ENCODE measurements at places on chromosomes 4 and X.

DNA sequence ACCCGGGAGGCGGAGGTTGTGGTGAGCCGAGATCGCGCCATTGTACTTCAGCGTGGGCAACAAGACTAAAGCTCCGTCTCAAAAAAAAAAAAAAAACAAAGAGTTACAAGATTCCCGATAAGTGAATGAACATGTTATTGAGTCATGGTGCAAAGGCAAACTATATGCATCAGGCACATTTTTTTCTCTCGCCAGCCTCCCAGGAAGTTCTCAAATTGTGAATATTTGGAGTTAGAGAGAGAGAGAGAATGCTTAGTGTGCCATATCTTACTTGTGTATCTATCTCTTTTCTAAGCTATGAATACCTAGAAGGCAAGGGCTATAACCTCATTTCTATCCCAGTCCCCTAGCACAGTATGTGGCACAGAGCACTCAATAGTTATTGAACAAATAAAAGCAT lies 400.8 kb downstream of the RPA4 start:
- no peak for DNase-seq

- DNase-seq, result no peak
Observed at GRCh38 chrX:147917700-147918695, 6.3 kb downstream of the FMR1 start.

- DNase-seq, result no peak
Observed at GRCh38 chr4:4838051-4838935, 21.2 kb upstream of the MSX1 start.

- DNase-seq, result peak; percentile 7
Observed at GRCh38 chrX:71514367-71515037, 18.4 kb upstream of the OGT start.

DNA sequence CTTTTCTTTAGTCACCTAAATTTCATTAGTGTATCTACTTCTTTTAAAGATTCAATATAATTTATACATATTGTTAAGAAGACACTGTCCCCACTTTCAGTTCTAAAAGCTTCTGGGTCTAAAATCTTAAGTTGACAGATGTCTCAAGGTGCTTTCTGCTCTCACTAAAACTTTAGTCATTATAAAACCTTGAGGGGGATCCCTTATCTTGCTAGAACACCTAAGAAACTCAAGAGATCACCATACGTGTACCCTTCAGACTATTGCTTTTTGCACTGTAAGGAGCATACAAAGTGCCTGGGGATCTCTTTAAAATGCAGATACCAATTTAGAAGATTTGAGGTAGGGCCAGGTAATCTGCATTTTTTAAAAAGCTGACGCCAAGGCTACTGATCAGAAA lies 30.1 kb downstream of the CYBB start:
- no peak for DNase-seq

DNA sequence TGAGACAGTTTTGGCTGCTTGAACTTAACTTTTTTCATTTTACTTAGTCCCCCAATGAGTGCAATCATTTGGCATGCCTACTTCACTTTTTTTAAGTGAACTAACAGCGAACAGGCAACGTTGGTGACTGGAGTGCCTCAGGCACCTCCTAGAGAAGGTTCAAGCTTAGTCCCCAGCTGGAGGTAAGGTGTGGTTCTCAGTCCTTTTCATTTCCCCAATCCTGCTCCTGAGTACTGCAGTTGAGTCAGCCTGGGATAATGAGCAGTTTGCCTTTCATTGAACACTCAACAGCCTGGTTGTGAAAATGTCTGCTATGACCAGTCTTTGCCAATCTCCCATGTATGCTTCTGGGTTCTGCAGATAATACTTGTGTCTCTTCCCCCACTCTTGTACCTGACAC lies 109.5 kb downstream of the CDKL5 start:
- DNase-seq, result no peak

- no peak for DNase-seq
Observed at GRCh38 chr4:95506264-95506663, 42.5 kb downstream of the UNC5C start.

Data from SIG-M5 (cell line).